ENCODE measurements at places on chromosomes 2 and 18. TPM values are rescaled to one million over a fixed set of nuclear protein-coding genes. Genes with fewer than 3 reads are reported as not detected.

ANKRD30BL gene
- total RNA-seq = not detected

DPP4 gene
- 26.9 TPM for total RNA-seq

SIGLEC15 gene
- not detected for total RNA-seq

GLI2 gene
- total RNA-seq = 4.9 TPM

BMP10 gene
- not detected for total RNA-seq

RPL31 gene
- 1,039 TPM for total RNA-seq

KCNIP3 gene
- total RNA-seq = 4.6 TPM

CRYGC gene
- not detected for total RNA-seq

CRYGD gene
- total RNA-seq = not detected

CCDC178 gene
- 2.0 TPM for total RNA-seq

ACMSD gene
- total RNA-seq = not detected

Data from myometrial cell (primary cell).